Panc1 (cell line): ENCODE measurements at places on chromosomes 7 and 10.

DNA sequence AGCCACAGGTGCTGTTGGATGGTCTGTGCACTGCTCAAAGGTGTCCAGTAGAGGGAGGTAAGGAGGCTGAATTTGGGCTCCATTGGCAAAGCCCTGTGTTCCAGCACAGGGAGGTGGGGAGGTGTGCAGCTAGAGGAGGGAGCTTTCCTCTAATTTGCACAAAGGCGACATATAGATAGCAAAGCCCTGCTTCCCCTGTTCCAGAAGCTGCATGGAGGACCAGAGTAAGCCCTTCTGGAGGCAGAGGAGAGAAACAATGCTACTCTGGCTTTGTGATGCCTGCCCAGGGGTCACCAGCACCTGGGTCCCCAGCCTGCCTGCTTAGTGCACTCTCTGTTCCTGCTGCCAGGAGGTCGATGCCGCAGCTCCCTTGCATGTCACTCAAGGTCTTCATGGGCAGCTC lies 3.4 kb upstream of the ARHGAP22 start:
- peak; percentile 71 for DNase-seq

- DNase-seq, result no peak
These were observed 80.8 kb downstream of the RBM20 start for GRCh38 chr10:110724937-110725336.

DNA sequence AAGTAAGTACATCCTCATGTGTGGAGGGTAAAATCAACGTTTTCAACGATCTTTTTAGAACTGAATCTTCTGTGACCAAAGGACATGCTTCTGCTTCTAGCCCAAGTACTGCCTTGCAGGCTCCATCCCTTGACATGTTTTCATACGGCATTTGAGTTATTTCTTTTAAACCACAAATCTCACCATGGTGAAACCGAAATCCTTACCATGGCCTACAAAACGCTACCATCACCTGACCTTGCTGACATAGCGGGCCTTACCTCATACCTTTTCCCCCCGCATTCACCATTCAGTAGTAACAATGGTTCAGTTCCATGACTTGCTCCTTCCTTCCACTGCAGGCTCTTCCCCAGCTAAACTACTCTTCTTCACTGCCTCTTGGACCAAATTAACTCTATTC lies 3.5 kb downstream of the RNF216 start:
- no peak for DNase-seq

- DNase-seq, result no peak
These were observed 556.4 kb downstream of the SORCS1 start for GRCh38 chr10:106608066-106608465.

- no peak for DNase-seq
These were observed 9.7 kb downstream of the NUDT13 start for GRCh38 chr10:73119952-73120351.

DNA sequence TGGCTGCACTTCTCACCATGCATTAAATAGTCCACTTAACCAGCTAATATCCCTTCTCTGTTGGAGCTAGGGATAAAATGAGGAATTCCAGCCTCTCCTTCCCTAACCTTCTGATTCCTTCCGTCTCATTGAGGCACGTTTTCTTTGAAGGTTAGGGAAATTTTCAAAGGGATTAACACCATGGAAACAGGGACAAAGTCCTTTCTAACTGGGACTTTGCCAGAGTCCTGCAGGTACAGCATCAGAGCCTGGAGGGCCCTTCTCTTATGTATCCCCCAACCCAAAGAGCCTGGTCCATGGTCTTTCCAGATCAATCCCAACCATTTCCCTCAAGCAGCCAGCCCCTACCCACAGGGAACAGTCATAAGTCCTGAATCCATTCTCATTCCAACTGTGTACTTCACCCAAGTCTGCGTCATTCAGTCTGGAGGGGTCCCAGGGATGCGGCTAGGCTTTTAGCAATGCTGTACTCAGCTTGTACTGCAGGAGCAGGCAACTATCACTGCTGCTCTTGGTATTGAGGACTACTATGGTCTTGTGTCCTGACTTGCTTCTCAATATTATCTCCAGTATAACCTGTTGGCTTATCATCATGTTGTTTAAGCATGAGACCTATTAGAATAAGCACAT lies 34.6 kb upstream of the CROT start:
- no peak for DNase-seq

GRCh38 chr7:154767821-154768415 lies 235.0 kb downstream of the PAXIP1 start:
- no peak for DNase-seq

DNA sequence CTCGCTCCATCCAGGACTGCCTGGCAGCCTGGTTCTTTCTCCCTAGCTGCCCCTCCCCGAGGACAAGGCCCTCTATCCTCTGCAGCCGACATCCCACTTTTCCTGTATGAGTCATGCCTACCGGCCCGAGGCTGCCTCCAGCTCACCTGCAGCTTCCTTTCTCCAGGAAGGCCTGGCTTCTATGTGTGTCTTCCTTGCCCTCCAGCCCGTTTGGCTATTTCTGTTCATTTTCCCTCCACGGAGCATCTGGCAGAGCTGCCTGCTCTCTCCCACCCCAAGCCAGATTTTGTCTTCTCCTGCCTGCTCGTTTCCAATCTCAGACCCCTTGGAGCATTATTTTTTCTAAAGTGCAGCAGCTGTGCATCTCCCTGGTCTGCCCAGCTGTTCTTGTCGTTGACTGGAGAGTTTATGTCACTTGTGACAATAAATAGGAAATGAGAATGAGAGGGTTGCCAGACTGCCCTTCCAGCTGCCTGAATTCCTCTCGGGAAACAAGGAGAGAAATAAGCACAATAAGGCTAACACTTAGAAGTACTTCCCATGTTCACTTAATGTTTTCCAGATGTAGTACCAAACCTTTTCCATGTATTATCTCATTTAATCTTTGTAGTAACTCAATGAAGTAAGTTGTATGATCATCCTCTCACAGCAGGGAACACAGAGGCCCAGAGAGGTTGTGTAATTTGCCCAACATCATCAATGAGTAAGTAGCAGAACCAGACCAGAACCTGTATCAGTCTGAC lies 19.7 kb downstream of the UBTD1 start:
- no peak for DNase-seq

GRCh38 chr10:114881901-114882300 lies 56.1 kb upstream of the TRUB1 start:
- DNase-seq, result no peak

DNA sequence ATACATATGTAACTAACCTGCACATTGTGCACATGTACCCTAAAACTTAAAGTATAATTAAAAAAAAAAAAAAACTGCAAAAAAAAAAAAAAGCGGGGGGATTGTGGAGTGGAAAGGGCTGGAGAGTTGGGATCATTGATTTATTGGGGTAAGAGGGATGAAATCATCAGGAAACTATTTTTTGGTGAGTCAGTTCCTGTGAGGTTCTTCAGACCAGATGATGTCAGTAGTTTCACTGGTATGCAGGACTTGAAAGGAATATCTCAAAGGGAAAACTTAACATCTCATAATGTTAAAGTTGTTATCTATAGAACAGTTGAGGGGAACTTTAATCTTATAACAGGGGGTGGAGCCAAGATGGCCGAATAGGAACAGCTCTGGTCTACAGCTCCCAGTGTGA lies 32.6 kb upstream of the TECTB start:
- DNase-seq, result no peak

DNA sequence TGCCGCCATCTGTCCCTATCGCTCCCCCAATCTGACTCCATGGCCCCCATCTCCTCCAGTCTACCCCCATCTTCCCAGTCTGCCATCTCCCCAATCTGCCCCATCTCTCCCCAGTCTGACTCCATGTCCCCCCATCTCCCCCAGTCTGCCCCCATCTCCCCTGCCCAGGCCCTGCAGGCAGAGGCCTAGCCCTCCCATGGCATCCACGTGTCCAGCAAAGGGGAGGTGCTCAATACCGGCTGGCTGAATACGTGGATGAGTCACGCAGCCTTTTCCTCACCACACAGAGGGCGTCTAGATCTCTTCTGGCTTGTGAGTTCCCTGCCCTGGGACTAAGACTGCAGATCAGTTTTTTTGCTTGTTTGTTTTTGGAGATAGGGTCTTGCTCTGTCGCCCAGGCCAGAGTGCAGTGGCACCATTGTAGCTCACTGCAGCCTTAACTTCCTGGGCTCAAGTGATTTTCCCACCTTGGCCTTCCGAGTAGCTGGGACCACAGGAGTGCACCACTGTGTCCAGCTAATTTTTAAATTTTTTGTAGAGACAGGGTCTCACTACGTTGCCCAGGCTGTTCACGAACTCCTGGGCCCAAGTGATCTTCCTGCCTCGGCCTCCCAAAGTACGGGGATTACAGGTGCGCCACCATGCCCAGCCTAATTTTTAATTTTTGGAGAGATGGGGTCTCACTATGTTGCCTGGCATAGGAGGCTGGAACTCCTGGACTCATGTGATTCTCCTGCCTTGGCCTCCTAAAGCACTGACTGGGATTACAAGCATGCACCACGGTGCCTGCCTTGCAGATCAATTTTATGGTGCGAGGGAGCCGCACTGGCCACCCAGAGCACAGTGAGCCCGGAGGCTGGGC lies 15.3 kb upstream of the GPR146 start:
- DNase-seq, result peak; percentile 71
